ENCODE measurements at places on chromosomes 4 and X.

- DNase-seq = no peak
These were observed 63.0 kb upstream of the ENPP6 start for GRCh38 chr4:184280591-184281071.

GRCh38 chrX:40177117-40177430, 79.3 kb upstream of the BCOR start:
- no peak for DNase-seq

GRCh38 chr4:182018691-182019090, 224.5 kb upstream of the TENM3 start:
- no peak for DNase-seq

DNA sequence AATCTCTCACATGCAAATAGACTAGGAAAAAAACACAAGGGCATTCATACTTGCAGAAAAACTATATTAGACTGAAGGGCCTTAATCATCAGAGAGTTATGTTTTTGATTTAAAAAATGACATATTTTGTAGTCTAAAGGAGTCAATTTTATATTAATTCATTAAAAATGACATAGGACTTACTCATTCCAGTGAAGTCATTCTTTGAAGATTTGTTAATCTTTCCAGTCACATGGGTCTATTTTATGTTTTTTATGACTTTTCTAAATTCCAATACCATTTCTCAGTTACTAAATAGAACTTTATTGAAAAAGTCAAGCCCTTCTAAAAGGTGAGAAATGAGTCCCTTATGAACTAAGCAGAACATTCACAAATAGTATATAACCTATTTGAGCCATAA, 743.8 kb upstream of the INTU start:
- no peak for DNase-seq

DNA sequence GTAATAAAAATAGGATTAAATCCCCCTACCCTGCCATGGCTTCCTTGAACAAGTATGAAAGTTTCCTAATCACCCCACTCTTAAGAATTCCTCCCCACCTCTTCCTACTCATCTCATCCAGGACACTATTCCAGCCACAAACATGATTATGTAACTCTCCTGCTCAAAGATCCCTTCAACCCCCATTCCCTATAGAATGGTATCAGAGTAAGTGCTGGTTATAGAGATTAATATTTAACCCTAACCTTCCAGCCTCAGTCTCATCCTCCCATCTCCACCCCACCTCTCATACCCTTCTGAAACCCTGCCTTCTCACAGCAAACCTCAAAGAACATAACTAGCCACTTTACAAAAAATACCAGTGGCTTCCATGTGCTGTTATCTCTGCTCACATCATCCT, 155.1 kb downstream of the PPP3CA start:
- no peak for DNase-seq

DNA sequence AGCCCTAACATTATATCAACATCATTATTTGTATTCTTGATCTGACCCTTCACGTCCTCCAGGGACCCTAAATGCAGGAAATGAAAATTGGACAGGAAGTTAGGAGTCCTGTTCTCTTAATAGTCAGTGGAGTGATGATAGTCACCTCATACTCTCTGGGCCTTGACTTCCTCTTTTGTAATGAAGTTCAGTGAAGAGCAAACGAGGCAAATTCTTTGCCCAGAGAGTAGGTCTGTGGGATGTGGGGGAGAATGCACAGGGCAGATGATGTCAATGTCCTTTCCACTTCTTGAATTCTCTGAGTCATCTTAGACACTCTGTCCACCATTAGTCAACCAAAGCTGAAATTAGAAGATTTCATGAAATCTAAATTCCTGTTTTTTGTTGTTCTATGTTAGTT, 17.1 kb upstream of the GPRIN3 start:
- no peak for DNase-seq

DNA sequence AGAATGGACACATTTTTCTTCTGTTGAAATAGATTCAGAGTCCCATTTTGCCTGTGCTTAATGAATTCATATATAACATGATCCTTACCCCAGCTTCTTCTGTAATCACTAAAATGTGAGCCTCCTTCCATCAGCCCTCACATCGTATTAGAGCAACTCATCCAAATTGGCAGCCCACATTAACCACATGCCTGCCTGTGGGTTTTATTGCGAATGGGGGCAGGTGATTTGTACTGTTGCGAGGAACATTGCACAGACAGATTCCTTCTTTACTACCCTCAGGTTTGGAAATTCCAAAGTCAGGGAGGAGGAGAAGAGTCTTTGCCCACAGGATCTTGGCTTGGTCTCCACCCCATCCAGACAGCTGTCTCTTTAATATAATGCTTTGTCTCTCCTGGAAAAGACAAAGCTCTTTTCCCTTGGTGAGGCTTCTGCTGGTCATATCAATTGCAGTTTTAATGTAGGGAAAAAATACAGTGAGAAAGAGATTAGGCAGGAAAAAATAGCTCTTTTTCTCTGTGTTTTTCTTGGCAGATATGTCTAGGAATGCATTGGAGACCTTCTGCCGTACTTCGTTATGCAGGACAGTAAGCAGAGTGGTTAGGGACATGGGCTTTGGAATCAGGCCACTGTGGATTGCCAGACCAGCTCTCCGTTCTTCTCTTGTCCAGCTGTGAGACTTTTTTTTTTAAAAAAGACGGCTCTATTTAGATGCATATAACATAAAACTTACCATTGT, 371.2 kb downstream of the AFF2 start:
- peak; percentile 49 for DNase-seq

All from AG04450 (cell line).